Stimulated activated CD4-positive, alpha-beta T cell treated with anti-CD3 and anti-CD28 coated beads, Interleukin-12 subunit alpha, Interleukin-12 subunit beta, amount 100 ng/mL, for 4 hours (primary cell): ENCODE measurements at places on chromosomes 16 and 17.

- DNase-seq, result no peak
Observed at GRCh38 chr17:48385319-48385718, 44.7 kb downstream of the SKAP1 start.

DNA sequence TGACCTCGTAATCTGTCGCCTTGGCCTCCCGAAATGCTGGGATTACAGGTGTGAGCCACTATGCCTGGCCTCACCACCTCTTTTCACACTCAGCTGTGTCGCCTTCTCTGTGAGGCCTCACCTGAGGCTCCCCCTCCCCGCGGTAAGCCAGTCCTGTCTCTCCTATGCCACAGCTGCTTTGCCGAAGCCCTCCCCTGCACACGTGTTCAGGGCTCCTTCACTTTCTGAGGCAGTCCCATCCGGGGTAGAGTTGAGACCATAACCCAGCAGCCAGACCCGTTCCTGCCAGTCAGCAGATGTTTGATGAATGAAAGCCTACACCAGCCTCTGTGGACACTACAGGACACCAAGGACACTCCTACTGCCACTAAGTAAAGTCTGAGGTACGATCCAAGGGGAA is 10.6 kb downstream of the USP7 start:
- no peak for DNase-seq

- DNase-seq, result no peak
Observed at GRCh38 chr16:337975-338575, 14.4 kb downstream of the AXIN1 start.

DNA sequence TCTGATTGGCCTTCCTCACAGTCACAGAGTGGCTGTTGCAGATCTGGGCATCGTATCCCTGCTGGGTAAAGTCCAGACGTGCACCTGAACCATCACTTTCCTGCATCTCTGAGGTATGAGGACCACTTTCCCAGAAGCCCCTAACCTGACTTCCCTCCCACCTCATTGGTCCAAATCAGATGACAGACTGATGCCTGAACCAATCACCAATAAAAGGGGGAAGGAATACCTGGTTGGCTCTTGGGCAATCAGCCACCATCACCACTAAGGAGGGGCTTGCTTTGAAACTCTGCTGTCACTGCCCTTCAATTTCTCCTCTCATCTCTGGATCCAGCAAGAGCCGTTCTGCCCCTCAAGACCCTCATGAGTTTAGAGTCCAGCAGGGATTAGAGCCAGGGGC is 13.6 kb upstream of the WFDC1 start:
- no peak for DNase-seq

DNA sequence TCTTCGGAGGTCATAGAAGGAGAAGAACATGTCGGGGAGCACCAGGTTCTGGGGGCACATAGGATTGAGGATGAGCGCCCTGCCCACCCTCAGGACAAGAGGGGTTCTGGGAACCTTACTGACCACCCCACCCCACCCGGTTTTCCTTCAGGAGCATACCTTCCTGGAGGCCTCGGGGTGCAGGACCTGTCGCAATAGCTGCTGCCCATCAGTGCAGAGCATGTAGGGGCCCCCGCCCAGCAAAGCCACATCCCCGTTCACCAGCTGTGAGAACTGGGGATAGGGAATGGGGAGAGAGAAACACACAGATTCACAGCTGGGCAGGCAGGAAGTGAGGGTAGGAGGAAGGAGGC is 2.1 kb downstream of the ESRP2 start:
- DNase-seq, result no peak

GRCh38 chr16:12899529-12900143 is 1.8 kb upstream of the SHISA9 start:
- DNase-seq, result no peak
